ENCODE measurements at places on chromosomes 16 and 17. TPM values are rescaled to one million over a fixed set of nuclear protein-coding genes. Genes with fewer than 3 reads are reported as not detected.

GRCh38 chr17:19579867-19580565 lies 46.4 kb downstream of the SLC47A1 start:
- no peak for DNase-seq

Gene CRYM
- not detected for total RNA-seq

- no peak for DNase-seq
Measured at GRCh38 chr17:77863814-77864161, 94.7 kb upstream of the TNRC6C start.

- DNase-seq, result no peak
Measured at GRCh38 chr16:88049561-88050545, 98.6 kb downstream of the BANP start.

Gene EPN3
- not detected for total RNA-seq

- no peak for DNase-seq
Measured at GRCh38 chr17:20998571-20999043, 44.2 kb downstream of the USP22 start.

DNA sequence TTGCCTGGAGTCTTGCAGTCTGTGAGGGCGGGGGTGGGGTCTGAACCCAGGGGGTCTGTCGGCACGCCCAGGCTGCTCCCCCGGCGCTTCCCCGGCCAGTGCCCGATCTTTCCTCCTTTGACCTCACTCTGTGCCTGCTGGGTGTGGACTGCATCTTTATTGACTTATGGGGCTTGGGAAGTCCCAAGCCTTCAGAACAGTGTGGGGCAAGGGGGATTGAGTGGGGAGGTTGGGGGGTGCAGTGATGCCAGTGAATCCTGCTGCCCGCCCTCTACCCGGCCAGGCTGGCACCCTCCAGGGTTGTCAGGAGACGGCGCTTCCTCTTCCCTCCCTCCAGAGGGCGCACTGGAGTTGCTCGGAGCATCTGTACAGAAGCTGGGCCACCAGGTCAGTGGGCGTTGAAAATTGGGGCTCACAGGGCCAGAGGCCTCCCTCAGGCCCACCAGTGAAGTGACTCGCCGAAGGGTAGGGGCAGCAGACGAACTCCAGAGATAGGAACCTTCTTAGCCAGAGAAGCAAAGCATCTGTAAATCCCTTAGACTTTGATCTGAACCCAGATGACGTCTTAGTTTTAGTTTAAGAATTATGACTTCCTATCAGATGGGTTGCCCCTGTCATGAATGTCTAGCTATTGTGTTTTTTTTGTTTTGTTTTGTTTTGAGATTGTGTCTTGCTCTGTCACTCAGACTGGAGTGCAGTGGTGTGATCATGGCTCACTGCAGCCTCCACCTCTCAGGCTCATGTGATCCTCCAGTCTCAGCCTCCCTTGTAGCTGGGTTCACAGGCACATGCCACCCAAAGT lies 184.8 kb upstream of the CIBAR2 start:
- DNase-seq, result no peak

Gene MED13
- 61.2 TPM for total RNA-seq

- DNase-seq, result no peak
Measured at GRCh38 chr16:66888647-66889615, 8.6 kb downstream of the PDP2 start.

Gene COX4I1
- 470 TPM for total RNA-seq

Gene PGP
- 30.9 TPM for total RNA-seq

Gene BCAR1
- total RNA-seq, result 0.88 TPM

- no peak for DNase-seq
Measured at GRCh38 chr17:78525511-78526160, 51.6 kb downstream of the DNAH17 start.

- no peak for DNase-seq
Measured at GRCh38 chr17:19460700-19461099, 49.7 kb downstream of the RNF112 start.

Gene PRSS27
- 1.6 TPM for total RNA-seq

Measured in CD8-positive, alpha-beta memory T cell (primary cell).